ENCODE measurements at places on chromosomes 2 and 18.

GRCh38 chr2:85669549-85669948 lies 1.6 kb upstream of the SFTPB start:
- DNase-seq, result no peak

DNA sequence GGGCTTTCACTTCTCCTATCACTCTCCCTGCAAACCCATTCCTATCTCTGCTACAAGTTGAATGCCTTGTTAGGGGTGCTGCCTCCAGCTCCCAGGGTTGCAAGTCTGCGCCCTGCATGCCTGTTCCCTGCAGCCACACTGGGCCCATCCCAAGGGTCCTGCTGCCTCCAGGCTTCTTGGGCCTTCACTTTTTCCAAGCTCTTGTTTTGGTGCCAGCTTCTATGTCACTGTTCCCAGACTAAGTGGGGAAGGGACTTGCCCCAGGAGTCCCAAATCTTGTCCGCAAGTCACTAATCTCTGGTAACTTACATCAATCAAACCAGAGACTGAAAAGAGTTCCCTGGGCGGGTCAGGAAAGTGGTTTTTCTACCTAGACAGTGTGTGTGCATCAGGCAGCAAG lies 65.4 kb downstream of the ZCCHC2 start:
- DNase-seq, result no peak

DNA sequence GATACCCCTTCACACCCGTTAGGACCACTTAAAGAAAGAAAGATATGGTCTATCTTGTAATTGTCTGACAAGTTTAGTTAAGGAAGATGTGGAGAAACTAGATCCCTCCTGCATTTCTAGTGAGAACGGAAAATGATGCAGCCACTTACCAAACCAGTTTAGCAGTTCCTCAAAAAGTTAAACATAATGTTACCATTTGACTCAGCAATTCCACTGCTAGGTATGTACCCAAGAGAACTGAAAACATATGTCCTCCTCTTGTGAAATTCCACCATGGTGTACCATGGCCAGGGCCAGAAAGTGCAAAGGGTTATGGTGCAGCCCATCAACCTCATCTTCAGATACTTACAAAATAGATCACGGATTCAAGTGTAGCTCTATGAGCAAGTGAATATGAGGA lies 79.0 kb upstream of the ID2 start:
- DNase-seq, result no peak

- no peak for DNase-seq
Measured at GRCh38 chr2:68027959-68028358, 34.8 kb downstream of the C1D start.

DNA sequence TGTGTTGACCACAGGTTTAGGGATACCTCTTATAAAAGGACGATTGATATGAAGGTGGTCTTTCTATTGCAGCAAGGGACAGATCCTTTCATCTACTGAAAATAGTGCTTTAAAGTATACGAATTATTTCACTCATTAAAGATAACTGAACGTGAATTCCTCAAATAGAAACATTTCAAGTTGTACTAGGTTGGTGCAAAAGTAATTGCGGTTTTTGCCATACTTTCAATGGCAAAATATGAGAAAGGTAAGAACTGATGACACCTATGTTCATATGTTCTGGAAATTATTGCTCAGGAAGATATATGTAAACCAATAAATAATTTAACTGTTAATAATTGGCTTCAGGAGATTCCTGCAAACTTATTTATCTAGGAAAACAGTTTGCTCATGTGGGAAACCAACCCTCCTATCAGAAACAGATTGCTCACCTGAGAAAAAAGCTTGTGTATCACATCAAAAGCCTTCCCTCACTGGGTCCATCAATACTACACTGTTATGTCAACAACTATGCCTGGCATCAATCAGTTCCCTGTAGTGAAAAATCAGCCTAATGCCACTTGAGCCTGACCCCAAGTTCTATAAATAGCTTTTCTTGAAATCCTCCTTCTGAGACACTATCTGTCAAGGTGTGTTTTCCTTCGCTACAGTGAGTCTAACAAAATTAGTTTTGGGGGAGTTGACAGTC lies 81.5 kb upstream of the ACSL3 start:
- no peak for DNase-seq

DNA sequence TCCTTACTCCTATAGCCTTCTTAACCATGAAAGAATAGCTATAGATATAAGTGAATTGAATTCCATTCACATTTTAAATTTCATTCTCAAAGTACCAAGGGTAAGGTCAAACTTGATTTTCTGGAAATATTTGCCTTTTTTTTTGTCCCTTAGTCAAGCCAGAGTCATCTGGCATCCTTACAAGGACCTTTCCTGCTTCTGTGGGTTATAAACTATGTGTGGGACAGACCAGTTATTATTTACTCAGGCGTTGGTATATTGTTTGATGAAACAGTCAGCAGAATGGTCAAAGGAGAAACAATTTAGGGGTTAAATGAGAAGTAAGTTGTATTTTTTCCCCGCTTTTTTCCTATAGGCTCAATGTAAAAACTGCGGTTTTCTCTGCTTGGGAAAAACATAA lies 1103.2 kb upstream of the ZEB2 start:
- DNase-seq, result no peak

DNA sequence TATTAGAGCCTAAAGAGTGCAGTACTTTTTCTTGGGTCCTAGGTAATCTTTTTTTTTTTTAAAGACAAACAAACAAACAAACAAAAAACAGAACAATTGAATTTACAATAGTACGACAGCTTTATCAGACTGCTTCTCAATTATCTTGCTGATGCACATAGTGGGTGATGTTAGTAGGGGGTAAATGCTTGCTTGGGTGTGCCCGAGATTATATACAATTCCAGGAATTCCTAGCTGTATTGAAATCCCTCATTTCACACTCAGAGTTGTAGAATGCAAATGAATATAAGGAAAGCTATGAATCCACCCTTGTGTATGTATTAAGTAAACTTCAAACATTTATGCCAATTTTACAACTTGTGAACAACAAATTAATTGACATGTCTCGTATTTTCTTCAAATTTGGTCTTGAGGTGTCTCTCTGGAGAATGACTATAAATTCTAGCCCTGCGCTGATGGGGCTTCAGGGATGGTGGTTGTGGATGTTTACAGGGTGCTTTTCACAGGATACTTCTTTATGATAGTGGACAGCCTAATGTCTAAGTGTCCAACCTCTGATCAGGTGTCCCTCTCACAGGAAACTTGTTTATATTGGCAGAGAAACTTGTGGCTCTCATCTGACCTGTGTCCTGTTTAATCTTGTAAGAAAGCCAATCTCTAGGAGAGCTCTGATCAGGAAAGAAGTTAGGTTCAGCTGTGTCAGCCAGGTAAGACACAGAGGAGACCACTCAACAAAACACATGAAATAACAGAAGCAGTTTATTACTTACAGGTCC lies 61.9 kb upstream of the SLC39A10 start:
- no peak for DNase-seq

DNA sequence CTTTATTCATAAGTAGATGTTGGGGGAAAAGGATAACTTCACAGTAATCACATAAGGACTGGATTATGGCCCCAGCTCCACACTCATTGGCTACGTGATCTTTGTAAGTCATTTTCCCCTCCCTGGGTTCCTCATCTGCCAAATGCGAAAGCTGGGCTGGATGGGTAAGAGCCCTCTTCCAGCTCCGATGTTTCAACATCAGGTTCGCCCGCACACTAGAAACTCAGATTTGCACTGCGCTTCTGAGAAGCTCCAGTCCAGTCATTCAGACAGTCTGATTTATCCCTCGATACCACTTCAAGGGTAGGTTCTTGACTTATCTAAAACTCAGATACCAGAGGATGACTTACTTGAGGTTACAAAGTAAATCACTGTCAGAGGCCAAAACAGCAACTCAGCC lies 31.0 kb upstream of the RMDN2 start:
- no peak for DNase-seq

DNA sequence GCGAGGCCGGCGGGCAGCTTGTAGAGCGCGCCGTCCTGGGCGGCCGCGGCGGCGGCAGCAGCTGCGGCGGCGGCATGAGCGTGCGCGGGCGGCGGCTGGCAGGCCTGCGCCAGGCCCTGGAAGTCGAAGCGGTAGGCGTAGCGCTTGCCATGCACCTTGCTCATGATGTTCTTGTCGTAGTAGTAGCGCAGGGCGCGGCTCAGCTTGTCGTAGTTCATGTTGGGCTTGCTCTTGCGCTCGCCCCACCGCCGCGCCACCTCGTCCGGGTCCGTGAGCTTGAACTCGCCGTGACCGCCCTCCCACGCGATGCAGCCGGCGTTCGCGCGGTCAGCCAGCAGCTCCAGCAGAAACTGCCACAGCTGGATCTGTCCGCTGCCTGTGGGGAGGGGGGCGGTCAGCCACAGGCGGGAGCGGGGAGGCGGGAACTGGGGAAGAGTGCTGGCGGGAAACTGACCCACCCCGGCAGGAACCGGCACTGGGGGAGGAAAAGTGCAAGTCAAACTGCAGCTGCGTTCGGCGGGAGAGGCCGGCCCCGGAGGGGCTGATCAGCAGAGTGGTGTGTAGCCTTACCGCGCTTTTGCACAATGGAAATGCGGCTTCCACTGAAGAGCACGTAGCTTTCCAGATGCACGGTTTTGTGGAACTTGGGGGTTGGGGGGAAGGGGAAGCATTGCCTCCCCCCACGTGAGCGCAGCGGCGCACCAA lies 3.0 kb downstream of the FEV start:
- DNase-seq, result no peak

DNA sequence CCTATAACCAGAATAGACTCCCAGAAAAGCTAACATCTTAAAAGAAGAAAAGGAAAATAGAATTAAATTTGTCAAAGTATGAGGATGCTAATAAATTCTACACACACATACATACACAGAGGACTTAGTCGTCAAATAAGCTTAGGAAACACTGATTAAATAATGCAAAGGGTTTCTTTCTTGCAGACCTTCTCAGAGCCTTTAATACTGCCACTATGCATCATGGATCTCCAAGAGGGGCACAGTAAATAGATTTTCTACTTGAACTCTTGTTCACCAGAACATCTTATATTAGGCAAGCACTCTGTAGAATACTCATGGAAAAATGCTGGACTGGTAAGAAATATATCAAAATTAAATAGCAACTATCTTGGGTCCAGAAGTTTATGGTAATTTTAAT lies 69.4 kb downstream of the ANKRD44 start:
- no peak for DNase-seq

DNA sequence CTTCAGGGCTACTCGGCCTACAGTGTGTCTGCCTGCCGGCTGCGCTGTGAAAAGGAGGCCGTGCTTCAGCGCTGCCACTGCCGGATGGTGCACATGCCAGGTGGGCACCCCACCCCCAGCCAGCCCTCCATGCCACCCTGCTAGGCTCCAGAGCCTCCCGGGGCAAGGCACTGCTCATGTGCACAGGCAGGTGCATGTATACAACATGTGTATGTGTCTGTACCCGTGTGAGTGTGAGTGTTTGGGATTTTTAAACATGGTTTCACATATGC lies 11.3 kb downstream of the CHPF start:
- DNase-seq, result no peak

DNA sequence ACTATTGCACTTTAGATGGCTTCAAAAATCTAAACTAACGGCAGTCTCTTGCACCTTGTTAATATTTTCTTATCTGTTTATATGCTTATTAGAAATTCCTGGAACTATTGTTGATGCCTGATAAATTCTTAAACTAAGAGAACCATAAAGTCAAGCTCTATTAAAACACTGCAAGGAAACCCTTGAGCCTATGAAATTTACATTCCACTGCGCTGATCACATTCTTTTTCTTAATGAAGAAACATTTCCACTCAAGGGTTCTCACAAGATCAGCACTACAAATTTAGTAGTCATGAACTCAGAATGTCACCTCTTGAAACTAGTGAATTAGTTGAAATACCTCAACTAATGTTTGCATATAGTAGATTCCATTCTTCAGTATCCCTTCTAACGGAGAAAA lies 331.8 kb upstream of the SLC8A1 start:
- no peak for DNase-seq

DNA sequence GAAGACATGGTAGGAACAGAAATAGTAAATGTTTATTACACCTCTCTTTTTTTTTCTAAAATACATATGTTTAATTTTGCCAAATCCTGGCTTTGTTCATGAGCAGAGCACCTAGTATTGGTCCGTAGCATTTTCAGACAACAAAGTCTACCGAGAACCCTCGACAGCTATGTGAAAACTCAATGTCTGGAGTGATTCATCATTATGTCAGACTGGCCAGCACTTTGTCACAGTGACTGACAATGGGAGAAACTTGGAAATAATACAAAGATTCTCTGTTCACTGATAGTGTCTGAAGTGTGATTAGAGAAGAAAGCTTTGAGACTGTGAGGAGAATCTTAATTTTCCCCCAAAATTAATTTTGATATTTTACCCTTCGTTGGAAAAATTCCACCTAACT lies 143.0 kb downstream of the HNMT start:
- no peak for DNase-seq

DNA sequence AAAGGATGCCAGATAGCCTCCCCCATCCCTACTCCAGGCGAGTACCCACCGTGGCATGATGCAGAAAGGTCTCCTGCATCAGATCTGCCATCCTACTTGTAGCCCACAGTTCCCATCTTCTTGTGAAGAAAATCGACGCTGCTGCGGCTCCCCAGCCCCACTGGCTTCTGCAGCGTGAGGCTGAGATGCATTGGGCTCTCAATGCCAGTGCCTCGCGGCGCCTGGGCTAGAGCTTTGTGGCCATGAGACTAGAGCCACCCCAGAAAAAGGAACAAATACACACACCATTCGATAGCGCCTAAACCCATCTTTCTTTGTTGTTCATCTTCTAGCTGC lies 2.8 kb downstream of the NOL4 start:
- no peak for DNase-seq

DNA sequence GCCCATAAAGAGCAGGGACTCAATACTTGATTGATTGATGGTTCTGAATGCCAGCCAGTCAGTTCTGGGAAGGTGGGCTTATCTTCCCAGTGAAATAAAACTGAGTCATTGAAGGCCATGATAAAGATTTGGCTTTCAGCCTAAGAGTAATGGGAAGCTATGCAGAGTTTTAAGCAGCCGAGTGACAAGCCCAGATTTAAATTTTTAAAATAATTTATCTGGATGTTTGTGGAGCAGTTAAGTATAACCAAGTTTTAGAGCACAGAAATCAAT lies 122.8 kb downstream of the RAPGEF4 start:
- no peak for DNase-seq

DNA sequence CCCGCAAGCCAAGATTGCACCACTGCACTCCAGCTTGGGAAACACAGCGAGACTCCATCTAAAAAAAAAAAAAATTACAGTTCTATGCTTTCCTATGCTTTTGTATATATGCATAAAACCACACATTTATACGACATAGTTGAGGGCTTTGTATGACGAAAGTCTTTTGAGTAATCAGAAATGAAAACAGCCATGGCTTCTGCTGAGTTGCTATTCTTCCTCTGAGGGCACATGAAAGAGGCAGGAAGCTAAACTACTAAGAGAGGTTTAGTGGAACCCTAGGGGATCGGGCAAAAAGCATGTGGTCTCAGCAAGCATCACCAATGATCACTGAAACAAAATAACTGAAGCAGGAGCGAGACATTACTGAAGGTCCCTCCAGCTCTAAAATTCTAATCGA lies 99.6 kb downstream of the ZAP70 start:
- DNase-seq, result no peak

- DNase-seq, result no peak
Measured at GRCh38 chr2:169119851-169120250, 50.5 kb downstream of the DHRS9 start.
